Islet precursor cell (in vitro differentiated cells): ENCODE measurements at places on chromosomes 7 and 10.

DNA sequence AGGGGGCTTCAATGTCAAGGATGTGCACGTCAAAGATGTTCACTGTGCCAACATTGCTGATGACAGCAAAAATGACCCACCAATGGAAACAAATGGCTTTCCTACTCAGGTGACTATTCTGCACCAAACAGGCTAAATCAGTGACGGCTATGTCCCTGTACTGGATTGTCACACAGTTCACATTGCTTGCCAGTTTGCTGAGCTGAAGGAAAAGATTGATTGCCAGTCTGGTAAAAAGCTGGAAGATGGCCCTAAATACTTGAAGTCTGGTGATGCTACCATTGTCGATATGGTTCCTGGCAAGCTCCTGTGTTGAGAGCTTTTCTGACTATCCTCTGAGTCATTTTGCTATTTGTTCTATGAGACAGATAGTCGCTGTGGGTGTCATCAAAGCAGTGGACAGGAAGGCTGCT, 202.2 kb upstream of the ETV1 start:
- no peak for DNase-seq

DNA sequence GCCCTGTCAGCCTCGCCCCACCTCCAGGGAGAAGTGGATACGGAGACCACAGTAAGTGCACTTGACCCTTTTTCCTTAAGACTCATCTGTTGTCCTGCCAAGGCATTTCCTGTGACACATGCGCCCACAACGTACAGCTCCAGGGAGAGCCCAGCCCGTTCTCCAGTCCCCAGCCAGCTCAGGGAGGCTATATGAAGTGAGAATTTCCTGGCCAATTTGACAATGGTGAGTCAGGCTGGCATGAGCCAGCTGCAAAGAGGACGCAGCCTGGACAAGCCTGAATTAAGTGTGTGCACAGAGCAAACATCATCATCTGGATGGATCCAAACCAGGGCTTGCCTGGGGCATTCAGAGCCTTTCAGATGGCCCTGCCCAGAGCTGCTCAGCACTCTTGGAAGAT, 244.8 kb downstream of the KCNMA1 start:
- DNase-seq, result peak; percentile 90

- no peak for DNase-seq
These were observed 8.2 kb downstream of the YME1L1 start for GRCh38 chr10:27145937-27146336.

- DNase-seq, result no peak
These were observed 119.9 kb downstream of the HECW1 start for GRCh38 chr7:43232366-43232765.

GRCh38 chr10:28468707-28469483, 64.0 kb upstream of the WAC start:
- DNase-seq, result no peak

- DNase-seq, result no peak
These were observed 87.1 kb downstream of the POLR1F start for GRCh38 chr7:19621740-19622139.

GRCh38 chr10:47230957-47231356, 69.0 kb upstream of the GDF10 start:
- DNase-seq, result no peak

- DNase-seq, result no peak
These were observed 14.8 kb downstream of the WDR86 start for GRCh38 chr7:151395036-151395367.

GRCh38 chr10:13978533-13979115, 352.1 kb downstream of the FRMD4A start:
- no peak for DNase-seq

GRCh38 chr7:130970696-130971095, 236.7 kb upstream of the KLF14 start:
- DNase-seq, result no peak

DNA sequence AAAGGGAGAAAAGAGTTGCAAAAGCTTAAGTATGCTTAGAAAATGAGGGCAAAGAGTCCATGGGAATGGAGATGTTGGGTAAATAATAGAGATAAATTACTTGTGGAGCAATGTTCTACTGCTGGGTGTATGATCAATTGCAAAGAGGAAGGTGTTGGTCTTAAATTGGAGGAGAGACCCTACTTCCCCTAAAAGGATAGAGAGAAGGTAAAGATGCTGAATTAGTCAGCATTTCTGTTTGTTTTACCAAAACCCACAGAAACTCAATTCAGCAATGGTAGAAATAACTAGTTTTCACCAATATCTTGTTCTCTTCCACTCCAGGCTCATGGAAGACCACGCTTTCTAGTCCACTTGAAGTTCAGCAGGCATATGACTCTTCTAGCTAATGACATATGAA, 32.1 kb downstream of the ASB4 start:
- no peak for DNase-seq

GRCh38 chr7:148763622-148764021, 64.9 kb downstream of the CUL1 start:
- DNase-seq, result no peak

- peak; percentile 58 for DNase-seq
These were observed 49.0 kb upstream of the FRMD4A start for GRCh38 chr10:14379556-14380280.

GRCh38 chr10:123945325-123945920, 53.8 kb upstream of the CPXM2 start:
- DNase-seq, result no peak

GRCh38 chr7:78444267-78444666, 645.7 kb downstream of the PHTF2 start:
- DNase-seq, result no peak

DNA sequence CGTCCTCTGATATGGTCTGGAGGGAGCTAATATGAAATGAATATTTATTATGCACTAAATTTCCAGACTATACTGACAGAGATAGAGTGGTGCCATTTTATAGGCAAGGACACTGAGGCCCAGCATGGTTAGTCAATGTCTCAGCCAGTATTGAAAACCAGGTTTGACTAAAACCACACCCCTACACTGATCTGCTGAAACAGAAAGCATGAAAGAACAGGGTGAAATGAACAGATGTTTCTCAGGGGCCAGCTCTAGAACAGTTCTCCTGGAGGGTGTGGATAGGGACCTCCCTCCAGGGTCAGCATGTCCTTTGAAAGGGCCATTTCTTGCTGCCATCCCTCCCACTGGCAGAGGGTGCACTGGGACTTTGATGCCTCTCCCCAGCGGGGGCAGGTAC, 700.5 kb downstream of the GRID1 start:
- no peak for DNase-seq

DNA sequence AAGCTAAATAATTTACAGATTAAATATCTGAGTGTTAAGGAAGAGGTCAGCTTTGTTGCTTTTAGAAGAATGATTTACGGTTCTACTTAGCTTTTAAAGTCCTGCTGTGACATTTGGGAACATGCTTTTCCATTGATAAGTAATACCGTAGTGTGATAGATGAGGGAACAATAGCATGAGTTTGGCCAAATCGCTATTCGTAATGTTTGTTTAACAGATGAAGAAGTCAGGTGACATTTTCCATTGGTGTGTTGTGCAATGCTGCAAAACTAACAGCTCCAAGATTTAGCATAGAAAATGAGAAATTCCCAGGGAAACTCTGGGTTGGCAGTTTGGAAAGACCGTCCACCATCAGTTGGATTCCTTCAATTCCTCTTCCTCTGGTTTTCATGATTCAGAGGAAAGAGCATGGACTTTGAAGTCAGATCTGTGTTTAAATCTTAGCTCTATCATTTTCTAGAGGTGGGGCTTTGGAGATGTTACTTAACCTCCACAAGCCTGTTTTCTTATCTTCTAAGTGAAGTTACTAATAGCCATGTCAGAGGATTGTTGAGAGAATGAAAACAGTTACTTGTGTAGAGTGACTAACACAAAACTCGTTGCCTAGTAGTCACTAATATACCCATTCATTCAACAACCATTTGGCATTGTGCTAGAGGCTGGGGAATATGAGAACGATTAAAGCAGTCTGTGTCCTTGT, 140.4 kb upstream of the BMPER start:
- DNase-seq, result no peak

- no peak for DNase-seq
These were observed 181.0 kb downstream of the LRRC4 start for GRCh38 chr7:127850195-127850594.

DNA sequence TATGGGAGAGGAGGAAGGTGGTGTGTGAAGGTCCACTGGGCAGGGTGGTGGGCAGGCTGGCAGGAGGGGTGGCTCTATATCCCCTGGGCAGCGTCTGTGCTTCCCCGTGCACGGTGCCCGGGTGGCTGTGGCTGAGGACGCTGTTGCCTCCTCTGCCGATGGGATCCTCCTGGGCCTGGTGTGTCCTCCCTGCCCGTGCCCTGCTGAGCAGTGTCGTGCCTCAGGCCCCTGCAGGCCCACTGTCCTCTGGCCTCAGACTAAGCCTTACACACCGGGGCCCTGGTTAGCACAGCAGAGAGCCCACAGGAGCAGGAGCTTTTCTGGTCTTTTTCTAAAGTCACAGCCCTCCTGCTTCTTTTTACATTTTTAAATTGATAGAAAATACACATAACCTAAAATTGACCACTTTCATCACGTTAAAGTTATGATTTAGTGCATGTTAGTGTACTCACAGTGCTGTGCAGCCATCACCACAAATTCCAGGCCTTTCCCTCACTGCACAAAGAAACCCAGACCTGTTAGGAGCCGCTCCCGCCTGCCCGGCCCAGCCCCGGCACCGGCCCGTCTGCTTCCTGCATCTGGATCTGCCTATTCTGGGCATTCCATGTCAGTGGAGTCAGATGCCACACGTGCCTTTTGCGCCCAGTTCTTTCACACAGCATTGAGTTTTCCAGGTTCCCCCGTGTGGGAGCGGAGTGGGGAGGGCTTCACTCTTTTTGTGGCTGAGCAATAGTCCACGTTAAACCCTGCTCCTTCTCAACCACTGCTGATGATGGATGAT, 19.4 kb downstream of the PFKFB3 start:
- DNase-seq, result peak; percentile 93

- peak; percentile 82 for DNase-seq
These were observed 338.3 kb downstream of the CXCL12 start for GRCh38 chr10:44046605-44047004.

DNA sequence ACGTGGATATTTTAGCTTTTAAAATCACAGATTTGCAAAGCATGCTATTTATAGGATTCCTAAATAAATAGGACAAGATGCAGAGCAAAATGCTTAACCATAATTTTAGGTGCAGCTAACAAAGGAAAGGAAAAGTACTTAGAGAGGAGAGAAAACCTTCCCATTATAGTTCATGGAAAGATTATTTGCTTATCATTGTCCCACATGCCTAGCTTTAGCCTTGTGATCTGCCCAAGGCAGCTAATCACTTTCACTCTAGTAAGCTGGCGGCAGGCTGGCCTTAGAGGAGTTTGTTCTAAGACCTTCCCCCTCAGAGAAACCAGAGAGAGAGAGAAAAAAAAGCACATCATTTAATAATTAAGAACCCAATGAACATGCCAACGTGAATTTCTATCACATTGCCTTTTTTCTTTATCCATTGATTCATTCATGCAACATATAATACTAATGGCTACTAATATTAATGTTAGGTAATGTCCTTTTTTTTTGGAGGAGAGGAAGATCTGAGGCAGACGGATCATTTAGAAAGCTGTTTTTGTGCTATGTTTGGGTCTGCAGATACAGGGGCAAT, 274.6 kb downstream of the ARL4A start:
- no peak for DNase-seq

DNA sequence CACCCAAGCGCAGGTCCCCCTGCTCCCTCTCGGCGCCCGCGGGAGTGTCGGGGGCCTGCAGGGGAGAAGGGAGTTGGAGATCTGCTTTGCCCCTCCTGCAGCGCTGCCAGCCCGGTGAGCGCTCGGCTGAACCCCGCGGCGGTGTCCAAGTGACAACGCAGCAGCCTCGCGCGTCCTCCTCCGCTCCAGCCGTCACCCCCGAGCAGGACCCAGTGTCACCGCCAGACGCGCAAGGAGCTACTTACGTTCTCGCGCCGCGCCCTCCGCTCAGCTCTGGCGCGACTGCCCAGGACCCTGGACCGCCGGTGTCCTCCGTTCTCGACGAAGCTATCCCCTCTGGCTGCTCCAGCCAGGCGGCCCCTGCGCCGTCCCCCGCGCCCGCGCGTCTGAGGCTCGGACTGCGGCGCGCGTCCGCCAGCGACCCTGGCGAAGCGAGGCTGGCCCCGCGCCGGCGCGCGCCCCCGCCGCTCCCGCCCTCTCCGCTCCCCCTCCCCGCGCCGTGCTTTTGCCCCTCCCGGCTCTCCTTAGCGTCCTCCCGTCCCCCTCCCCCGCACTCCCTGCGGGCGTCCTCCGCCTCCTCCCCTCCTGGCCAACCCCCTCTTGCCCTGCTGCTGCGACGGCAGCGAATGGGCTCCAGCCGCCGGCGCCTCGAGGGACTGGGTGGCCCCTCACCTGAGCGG, at the start of gene NRCAM:
Gene NRCAM (minus strand): TSS at position 439 of the 680 bp plus-strand sequence. CDS start 216,372 bp downstream, outside the sequence.
- peak; percentile 91 for DNase-seq

GRCh38 chr7:124276005-124276622, 243.2 kb upstream of the TMEM229A start:
- peak; percentile 70 for DNase-seq

- DNase-seq, result no peak
These were observed 70.0 kb upstream of the AGBL3 start for GRCh38 chr7:134916171-134916883.

DNA sequence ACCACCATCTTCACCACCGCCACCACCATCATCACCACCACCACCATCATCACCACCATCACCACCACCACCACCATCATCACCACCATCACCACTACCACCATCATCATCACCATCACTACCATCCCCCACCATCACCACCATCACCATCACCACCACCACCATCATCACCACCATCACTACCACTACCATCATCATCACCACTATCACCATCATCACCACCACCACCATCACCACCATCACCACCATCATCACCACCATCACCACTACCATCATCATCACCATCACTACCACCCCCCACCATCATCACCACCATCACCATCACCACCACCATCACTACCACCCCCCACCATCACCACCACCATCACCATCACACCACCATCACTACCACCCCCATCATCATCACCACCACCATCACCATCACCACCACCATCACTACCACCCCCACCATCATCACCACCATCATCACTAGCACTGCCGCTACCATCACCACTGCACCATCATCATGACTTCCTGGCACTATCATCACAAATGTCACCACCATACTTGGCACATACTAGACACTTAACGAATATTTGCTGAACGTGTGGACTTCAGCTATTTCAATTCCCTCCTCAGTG, 25.3 kb upstream of the FZD8 start:
- no peak for DNase-seq

- no peak for DNase-seq
These were observed 12.5 kb upstream of the IL2RA start for GRCh38 chr10:6074489-6075301.

DNA sequence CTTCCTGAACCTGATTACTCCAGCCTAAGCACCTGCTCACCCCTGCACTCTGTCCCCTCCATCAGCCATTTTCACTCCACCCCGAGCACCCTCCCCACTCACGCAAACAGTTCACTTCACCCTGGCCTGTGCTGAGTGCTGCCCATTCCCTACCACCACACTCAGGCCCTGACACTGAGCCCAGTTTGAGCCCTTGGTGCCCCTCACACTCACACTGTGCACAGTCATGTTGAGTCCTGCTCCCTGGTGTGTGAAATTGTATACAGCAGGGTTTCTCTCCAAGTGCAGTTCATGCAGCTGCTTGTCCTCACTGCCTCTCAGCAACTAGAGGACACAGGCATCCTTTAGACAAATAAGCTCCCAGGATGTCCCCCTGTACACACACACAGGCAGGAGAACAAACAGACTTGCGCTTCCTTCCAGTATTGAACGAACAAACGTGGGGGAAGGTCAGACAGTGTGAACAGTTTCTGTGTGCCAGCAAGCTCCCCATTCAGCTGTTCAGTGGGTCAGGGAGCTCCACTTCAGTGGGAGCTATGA, 6.8 kb downstream of the MYO1G start:
- no peak for DNase-seq
